ENCODE measurements at places on chromosomes 2 and 18.

- no peak for DNase-seq
These were observed 22.4 kb downstream of the CYP27C1 start for GRCh38 chr2:127197475-127198385.

DNA sequence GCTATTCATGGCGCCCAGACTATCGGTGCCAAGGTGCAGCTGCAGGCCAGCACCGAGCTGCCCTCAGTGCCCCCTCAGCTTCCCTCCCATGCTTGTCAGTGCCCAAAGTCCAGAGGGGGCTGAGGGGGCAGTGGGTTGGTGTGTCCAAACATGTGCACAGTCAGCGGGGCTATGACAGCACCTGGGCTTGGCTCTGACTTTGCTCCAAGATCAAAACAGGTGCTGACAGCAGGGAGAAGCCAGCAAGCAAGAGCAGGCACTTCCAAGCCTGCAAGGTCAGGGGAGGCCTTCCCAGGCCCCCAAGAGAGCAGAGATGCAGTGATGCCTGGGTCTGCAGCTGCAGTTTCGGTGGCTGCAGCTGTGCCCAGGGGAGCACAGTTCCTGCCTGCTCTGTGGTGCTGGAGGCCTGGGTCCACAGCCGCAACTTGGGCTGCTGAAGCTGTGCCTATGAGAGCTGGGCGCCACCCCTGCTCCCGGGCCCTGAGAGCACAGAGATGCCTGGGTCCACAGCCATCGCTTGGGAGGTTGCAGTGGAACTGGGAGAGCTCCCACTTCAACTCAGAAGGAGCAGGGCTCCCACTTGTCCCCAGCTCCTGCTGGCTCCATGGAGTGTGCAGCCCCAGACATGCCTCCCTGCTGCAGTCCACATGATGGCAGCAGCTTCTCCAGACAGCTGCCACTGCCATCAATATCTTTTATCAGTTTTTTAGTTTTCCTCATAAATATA is 775.3 kb upstream of the POU3F3 start:
- DNase-seq = no peak

DNA sequence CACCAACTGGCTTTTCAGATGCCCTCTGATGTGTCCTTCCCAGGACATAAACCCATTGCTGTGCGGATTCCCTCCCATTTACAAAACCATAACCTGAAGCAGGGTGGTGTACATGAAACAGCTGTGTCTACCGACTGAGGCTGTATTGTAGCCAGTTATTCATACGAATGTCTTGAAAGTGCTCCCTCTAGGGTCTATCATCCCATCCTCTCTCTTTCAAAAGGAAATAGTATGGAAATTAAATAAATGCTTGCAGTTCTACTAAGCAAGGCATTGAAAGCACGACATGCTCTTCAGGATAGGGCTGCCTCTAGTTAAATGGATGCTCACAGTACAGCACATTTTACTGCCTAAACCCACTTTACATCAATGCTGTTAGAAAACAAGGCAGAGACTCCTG is 112.2 kb upstream of the PXDN start:
- no peak for DNase-seq

DNA sequence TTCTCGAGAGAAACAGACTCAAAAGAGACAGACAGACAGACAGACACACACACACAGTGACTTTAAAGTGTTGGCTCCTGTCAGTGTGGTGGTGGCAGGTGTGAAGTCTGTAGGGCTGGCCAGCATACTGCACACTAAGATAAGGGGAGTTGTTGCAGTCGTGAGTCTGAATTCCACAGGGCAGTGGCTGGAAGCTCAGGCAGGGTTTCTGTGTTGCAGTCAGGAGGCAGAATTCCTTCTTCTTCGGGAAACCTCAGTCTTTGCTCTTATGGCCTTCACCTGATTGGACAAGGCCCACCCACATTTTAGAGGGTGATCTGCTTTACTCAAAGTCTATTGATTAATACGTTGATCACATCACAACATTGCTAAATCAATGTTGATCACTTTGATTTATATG is 478.4 kb upstream of the HS6ST1 start:
- no peak for DNase-seq

GRCh38 chr2:109720380-109721106 is 73.6 kb upstream of the RGPD5 start:
- no peak for DNase-seq

- no peak for DNase-seq
These were observed 250.7 kb downstream of the GBX2 start for GRCh38 chr2:235917506-235917905.

DNA sequence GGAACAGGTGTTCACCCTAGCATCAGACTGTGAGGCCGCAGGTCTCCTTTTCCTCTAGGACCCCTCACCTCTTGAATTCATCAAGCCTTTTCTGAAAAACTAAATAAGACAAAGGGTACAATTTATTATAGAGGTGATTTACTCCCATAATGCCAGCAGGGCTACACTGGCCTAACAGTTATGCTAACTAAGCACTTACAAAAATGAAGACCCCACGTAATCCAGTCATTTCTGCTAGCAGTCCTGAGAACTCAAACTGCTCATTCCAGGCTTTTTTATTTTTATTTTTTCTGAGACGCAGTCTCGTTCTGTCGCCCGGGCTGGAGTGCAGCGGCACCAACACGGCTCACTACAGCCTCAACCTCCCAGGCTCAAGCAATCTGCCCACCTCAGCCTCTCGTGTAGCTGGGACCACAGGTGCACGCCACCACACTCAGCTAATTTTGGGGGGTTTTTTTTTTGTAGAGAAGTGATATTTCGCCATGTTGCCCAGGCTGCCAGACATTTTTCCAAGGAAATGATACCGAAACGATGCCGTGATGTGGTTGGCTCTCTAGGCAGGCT is 14.2 kb downstream of the CAPG start:
- DNase-seq = no peak

DNA sequence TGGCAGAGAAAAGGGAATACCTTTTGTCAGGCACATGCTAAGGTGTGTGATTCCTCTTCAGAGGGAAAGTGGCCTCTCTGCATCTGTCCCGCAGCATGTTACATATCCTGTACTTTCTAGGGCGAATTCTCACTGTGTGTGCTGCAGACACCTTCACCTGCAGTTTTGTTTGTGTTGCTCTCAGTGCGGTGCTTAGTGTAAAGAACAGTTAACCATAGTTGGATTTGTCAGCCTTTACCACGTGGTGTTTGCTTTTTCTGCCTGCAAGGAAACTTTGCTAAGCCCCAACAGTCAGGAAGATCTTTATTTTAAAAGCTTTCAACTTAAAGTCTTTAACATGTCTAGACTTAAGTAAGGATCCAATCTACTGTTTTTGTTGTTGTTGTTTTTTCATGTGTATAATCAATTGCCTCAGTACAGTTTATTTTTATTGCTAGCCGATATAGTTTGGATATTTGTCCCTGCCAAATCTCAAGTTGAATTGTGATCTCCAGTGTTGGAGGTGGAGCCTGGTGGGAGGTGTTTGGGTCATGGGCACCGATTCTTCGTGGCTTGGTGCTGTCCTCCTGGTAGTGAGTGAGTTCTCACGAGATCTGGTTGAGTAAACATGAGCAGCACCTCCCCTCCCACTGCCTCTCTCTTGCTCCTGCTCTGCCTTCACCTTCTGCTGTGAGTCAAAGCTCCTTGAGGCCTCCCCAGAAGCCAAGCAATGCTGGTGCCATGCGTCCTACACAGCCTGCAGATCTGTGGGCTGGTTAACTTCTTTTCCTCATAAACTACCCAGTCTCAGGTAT is 90.6 kb downstream of the SNTG2 start:
- DNase-seq = no peak

DNA sequence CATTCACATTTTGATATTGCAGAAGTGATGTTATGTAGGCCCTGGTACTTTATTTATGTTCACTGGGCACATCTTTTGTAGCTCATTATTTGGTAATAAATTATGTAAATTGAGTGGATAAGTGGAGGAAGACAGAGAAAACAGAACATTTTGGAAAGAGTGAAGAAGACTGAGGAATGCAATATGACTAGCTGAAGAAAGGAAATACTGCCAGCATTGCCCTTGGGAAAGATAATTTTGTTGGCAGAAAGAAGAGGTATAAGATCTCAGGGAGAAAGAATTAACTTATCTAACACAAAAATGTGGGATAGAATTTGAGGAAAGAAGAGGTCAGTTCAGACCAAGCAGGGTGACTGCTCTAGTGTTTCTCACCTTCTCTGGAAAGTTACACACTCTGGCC is 118.8 kb downstream of the TTC27 start:
- DNase-seq = no peak

- DNase-seq = no peak
These were observed 286.2 kb downstream of the TMX3 start for GRCh38 chr18:68428661-68429060.

- no peak for DNase-seq
These were observed 41.7 kb upstream of the ZNF804A start for GRCh38 chr2:184556639-184557038.

- no peak for DNase-seq
These were observed 15.8 kb downstream of the SNED1 start for GRCh38 chr2:241014224-241014623.

DNA sequence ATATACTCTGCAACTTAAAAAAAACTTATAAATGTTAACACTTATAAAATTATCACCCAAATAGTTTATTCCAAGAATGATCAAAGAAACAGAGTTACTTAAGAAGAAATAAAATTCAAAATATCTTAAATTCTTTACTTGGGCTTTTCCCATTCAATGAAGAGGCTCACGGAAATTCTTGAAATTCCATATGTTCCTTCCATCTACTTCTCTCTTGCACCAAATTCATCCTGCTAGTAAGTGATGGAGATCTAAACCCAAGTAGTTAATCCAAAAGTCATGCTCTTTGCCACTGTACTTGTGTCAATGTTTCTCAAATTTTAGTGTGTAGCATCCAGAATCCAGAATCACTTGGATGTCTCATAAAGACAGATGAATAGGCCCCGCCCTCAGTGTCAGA is 465.9 kb downstream of the TXNL1 start:
- no peak for DNase-seq

DNA sequence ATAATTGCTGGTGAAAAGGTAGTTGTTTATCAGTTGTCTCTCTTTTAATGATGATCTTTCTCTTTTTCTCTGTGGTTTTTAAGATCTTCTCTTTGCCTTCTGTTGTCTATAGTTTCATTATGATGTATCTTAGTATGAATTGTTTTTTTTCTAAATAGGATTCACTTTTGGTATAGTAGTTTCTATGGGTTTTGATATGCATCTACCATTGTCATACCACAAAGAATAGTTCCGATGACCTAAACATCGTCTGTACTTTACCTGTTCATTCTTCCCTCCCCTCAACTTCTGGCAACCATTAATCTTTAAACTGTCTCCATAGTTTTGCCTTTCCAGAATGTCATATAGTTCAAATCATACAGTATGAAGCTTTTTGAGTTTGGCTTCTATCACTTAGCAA is 19.6 kb downstream of the RDH14 start:
- DNase-seq = no peak

DNA sequence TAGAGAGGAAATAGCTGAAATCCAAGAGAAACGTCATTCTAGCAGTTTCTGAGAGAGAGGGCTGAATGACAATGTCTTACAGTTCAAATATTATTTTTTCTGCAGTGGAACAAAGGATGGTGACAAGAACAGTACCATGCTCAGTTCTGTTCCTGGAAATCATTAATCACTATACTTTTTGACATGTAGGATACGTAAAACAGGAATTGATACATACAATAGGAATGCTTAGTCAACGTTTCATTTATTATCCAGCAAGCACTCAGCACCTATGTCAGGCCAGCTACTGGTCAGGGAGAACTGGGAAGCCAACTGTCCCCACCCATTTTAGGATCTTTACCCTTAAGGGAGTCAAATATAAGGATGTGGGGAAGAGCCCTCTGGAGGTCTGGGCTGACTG is 114.7 kb downstream of the DHRS9 start:
- DNase-seq = no peak

GRCh38 chr18:58941426-58942099 is 76.9 kb downstream of the ZNF532 start:
- no peak for DNase-seq

DNA sequence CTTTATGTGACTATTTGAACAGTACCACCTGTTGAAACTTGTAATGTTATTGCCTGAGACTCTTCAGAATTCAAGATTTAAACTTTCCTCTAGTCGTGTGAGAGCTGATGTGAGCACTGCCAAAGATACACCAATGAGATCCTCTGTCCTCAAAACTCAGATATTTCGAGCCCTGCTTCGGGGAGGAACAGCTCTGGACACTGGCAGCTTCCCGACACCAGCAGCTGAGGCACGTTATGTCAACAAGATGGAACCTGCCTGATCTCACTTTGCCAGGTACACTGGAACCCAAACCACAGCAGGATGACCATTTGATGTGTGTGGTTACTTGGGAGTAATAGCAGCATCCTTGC is 319.9 kb upstream of the RBMS1 start:
- no peak for DNase-seq

GRCh38 chr18:59696311-59697235 is 650 bp downstream of the CCBE1 start:
- DNase-seq = no peak

GRCh38 chr18:76927223-76927725 is 104.9 kb downstream of the ZNF236 start:
- DNase-seq = no peak

DNA sequence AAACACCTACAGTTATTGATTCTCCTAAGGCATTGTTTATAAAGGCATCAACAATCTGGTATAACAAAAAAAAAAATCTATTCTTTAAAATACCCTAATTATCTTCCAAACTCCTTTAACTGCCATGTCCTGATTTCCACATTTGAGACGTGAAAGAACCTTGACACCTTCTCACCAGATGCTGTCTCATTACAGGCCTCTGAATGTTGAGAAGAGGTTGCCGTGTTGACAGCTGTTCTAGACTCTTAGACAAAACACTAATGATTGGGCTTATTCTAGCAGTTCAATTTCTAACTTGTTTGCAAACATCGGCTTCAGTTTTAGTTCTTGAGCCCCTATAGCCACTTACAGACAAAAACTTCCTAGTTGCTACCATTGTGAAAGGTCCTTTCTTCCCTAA is 988.8 kb downstream of the LRP1B start:
- DNase-seq = no peak

- DNase-seq = no peak
These were observed 289.8 kb upstream of the SPRED2 start for GRCh38 chr2:65722028-65722778.

- DNase-seq = no peak
These were observed 3.3 kb downstream of the AFG3L2 start for GRCh38 chr18:12373771-12374116.

- no peak for DNase-seq
These were observed 182.6 kb upstream of the ACVR2A start for GRCh38 chr2:147662221-147662620.

GRCh38 chr2:9708683-9709538 is 78.1 kb upstream of the YWHAQ start:
- DNase-seq = no peak

- DNase-seq = no peak
These were observed 60.0 kb downstream of the MAPK4 start for GRCh38 chr18:50619861-50620275.

- no peak for DNase-seq
These were observed 157.8 kb upstream of the DAPL1 start for GRCh38 chr2:158637357-158637756.

GRCh38 chr2:149155988-149156387 is 117.5 kb downstream of the LYPD6B start:
- no peak for DNase-seq

GRCh38 chr2:184646177-184646576 is 47.8 kb downstream of the ZNF804A start:
- no peak for DNase-seq

GRCh38 chr2:133918141-133918540 is 335.7 kb upstream of the MGAT5 start:
- DNase-seq = no peak

- no peak for DNase-seq
These were observed 96.8 kb downstream of the ADD2 start for GRCh38 chr2:70671092-70671675.

All from stimulated activated CD8-positive, alpha-beta memory T cell treated with anti-CD3 and anti-CD28 coated beads, Interleukin-7, amount 100 ng/mL, for 4 hours (primary cell).